ENCODE measurements at places on chromosomes 1 and 21. TPM values are rescaled to one million over a fixed set of nuclear protein-coding genes. Genes with fewer than 3 reads are reported as not detected.

NFASC gene
- 0.06 TPM for total RNA-seq

CNTN2 gene
- not detected for total RNA-seq

MYOM3 gene
- 0.23 TPM for total RNA-seq

LRRC39 gene
- 0.53 TPM for total RNA-seq

- no peak for DNase-seq
These were observed 16.6 kb upstream of the IL19 start for GRCh38 chr1:206754011-206754410.

- DNase-seq = no peak
These were observed 37.2 kb upstream of the HNRNPU start for GRCh38 chr1:244901400-244902015.

DNA sequence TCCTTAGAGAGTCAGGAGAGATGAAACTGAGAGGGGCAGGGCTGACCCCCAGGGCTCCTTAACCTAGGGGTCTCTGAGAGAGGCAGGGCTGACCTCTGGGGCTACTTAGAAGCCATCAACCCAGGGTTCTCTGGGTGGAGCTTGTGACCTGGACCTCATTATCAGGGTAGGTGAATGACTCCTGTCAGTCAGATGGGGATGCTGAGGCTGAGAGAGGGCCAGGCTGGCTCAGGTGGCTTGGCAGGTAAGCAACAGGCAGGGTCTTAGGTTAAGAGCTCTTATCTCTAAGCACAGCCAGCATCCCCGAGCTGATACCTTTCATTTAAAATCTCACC, 160.9 kb downstream of the PTPRU start:
- no peak for DNase-seq

DNA sequence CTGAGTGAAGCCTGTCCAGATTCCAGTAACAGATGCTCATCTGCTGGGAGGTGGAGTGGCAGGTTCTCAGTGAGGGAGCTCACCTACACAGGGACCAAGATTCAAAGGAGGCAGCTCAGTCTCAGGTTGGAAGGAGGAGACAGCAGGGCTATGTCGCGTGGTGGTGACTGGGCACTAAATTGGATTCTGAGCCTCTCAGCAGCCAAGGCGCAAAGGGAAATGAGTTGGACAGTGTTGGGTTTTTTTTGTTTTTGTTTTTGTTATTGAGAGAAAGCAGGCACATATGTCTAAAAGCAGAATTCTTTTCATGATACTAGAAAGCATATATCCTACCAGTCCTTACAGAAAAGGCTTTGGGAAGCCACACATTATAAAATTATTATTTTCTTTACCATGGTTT, 26.2 kb downstream of the UMODL1 start:
- no peak for DNase-seq
